ENCODE measurements at places on chromosomes 2 and 18. TPM values are rescaled to one million over a fixed set of nuclear protein-coding genes. Genes with fewer than 3 reads are reported as not detected.

Gene SERPINB11
- total RNA-seq, result not detected

Gene MFSD2B
- under 0.01 TPM for total RNA-seq

Gene RTTN
- total RNA-seq, result 24.2 TPM

Gene FAM210A
- 20.7 TPM for total RNA-seq

Gene ZEB2
- total RNA-seq, result 40.6 TPM

DNA sequence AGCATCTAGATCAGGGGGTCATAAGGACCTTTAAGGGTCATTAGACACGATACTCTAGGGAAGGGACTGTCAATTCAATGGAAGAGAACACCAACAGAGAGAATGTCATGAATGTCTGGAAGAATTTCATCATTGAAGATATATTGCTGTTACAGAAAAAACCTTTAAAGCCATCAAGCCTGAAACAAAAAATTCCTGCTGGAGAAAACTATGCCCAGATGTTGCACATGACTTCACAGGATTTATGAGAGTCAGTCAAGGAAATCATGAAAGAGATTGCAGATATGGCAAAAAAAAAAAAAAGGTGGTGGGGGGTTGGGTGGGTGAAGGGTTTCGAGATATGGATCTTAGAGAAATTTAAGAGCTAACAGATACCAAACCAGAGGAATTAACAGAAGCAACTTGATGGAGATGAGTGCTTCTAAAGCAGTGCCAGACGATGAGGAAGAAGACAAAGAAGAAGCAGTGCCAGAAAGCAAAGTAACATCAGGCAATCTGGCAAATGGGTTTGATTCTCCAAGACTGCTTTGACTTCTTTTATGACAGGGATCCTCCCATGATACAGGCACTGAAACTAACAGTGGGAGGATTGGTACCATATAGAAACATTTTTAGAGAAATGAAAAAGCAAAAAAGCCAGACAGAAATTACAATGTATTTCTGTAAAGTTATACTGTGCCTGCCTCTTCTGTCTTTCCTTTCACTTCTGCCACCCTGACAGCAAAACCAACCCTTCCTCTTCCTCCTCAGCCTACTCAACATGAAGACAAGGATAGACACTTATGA is 28.5 kb downstream of the MAP4K3 start:
- peak; percentile 71 for DNase-seq

DNA sequence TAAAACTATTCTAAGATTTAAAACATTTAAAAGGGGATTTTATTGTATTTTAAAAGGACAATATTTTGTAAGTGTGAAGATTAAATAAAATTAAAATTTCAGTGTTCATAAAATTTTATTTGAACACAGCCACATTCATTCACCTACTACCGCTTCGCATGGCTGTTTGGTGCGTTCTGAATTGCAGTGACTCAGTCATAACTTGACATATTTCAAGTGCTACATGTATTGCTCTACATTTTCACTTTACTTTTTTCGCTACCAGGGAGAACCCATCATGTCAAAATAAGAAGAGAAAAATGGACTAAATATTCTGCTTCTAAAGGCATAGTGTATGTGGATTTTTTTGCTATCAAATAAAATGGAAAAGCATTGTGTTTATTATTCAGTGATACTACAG is 8.7 kb downstream of the PTH2R start:
- DNase-seq, result no peak

- no peak for DNase-seq
These were observed 60.7 kb downstream of the NABP1 start for GRCh38 chr2:191738667-191739066.

DNA sequence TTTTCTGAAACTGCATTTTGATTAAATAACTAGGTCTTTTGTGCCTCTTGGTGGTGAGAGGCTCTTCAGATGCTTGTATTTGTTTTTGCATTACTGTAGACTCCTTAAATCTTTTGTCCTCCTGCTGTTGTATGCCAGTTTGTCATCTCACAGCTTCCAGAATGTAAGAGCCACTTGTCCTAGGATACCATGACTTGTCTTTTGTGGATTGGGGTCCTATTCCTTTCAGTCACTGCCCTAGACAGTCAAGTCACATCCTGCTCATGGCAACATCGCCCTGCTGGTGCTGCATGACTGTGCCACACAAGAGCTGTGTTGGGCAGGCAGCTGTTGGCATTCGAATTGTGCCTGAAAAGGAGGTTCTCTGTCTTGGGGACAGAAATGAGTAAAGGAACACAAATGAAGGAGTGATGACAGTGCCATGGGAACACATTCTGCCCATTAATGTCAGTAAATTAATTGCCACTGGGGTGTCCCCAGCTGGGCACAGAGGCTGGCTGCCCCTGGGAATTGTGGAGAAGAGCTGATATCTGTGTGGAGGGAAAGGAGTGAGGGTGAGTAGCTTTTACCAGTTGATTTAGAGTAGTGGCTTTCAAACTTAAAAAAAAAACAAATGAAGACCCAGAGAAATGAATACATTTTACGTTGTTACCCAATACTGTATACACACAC is 140.3 kb downstream of the ARL6IP6 start:
- DNase-seq, result no peak

DNA sequence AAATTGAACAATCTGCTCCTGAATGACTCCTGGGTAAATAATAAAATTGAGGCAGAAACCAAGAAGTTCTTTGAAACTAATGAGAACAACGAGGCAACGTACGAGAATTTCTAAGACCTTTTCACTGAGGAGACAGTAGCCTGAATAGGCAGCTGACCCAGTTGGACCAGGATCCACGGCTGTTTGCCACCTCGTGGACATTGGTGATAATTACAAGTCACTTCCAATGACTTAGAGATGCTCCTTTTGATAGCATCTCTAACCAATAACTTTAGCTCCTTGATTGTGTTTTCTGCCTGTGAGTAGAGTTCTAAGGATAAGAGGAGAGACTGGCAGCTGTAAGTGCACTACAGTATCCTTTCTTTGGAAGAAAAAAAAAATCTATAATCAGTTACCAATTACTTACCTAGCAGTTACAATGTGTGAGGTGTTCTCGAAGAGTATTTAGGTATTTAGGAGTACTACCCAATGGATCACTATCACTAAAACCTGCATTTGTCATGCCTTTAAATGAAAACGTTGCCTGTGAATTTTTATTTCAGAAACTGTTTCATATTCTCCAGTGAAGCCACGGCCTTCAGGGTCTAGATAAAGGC is 31.3 kb upstream of the CNTNAP5 start:
- peak; percentile 14 for DNase-seq

- DNase-seq, result no peak
These were observed 513.5 kb upstream of the ZEB2 start for GRCh38 chr2:145033438-145033837.

DNA sequence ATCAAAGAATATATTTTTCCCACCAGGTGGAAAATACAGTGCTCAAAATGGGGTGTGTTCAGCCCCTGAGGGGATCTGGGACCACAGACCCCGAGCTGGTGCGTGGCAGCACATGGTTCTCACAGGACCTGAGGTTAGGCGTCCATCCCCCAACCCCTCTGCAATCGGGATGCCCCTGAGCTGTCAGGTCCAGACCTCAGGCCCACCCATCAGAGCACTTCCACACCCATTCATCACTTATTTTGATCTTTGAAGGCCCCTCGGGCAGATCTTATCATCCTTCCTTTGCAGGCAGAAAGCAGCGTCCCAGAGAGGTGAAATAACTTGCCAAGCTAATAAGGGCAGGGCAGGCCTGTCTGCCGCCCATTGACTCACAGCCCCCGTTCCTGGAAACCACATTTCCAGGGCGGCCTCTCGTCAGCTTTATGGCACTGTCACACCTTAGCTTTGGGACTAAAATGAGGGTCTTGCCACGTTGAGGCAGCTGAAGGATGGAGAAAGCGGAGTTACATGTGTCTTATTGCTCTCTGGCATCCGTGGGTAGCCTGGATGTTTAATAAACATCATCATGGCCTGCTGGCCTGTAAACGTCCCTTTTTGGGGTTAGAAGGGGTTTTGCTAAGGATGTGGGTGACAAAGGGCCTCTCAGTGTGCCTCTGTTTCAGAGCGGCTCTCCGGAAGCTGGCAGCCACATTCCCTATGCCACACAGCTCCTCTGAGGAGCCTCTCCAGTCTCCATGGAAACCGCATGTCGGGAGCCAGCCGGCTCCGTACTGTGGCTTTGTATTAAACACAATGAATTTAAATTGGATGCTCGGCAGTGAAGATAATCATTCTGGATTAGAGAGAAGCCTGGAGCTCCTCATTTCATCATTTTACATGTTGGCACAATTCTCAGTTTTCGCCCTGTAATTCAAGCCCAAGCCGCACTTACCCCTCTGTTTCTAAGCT is 58.3 kb upstream of the MAPRE3 start:
- DNase-seq, result no peak

DNA sequence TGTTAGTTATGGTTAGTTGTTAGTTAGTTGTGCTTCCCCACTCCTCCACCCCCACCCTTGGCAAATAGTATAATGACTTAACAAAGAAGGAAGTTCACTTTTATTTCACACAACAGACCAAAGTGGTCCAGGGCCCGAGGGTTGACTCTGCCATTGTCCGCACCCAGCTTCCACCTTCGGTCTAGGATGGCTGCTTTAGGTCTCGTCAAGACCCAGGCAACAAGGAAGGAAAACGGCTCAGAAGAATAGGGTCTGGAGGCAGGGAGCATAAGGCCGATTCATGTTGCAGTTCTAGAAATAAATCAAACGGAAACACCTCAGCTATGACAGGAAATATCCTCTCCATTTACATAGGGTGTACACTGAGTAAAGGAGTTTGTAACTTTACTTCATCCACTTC is 206.0 kb upstream of the CXCR4 start:
- no peak for DNase-seq

DNA sequence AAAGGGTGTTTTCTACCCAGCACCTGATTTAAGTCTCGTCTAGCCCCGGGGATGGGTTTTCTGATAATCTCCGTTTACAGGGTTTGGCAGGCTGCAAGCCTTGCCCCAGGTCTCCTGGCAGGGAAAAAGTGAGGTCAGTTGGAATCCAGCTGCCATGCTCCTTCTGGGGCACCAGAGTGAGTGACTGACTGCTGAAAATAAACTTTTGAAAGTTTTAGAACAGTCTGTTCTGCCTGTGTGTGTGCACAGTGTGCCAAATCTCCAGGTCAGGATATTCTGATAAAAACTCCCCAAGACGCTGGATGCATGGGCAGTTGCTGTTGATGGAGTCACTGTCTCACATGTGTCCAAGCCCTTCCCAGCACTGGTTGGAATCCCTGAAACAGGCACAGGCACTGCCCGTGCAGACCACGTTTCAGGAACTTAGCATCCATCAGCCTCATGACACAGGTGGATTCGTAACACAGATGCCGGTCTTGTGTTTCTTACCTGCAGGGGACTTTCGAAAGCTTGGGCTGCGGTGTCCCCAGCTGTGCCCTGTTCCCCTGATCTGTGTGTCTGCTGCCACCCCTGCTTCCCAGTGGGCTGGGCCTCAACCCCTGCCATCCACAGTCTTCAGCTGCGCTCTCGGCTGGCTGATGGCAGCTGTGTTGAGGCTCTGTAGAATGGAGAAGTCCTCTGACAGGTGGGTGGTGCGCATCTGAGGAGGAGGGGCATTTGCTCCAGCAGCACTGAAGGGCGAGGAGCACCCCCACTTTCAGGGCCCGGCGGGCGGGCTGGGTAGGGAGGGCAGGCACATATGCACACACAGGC is 65.0 kb downstream of the SH3RF3 start:
- no peak for DNase-seq
